Activated CD4-positive, alpha-beta T cell treated with anti-CD3 and anti-CD28 coated beads, Interleukin-2, amount 50 U/mL, for 4 hours (primary cell): ENCODE measurements at places on chromosomes 2 and 18.

GRCh38 chr2:170968205-170969003 lies 39.4 kb downstream of the GORASP2 start:
- no peak for DNase-seq

DNA sequence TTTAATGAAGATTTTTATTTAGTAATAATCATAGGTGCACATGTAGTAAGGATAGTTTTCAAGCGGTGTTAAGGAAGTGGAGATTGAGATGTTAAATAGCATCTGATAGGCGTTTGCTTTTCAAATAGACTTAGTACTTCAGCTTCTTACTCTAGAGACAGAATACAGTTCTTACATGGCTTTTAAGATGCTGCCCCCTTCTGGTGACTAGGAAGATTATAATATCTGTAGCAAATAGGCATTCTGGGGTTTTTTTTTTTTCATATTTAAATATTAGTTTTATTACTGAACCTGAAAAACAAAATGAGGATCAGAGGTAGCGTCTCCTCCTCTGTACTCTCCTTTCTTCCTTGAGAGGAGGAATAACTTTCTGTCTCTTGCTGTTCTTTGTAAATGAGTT lies 100.2 kb downstream of the AGAP1 start:
- DNase-seq, result no peak

- no peak for DNase-seq
Observed at GRCh38 chr2:172434821-172435605, 7.6 kb downstream of the ITGA6 start.

DNA sequence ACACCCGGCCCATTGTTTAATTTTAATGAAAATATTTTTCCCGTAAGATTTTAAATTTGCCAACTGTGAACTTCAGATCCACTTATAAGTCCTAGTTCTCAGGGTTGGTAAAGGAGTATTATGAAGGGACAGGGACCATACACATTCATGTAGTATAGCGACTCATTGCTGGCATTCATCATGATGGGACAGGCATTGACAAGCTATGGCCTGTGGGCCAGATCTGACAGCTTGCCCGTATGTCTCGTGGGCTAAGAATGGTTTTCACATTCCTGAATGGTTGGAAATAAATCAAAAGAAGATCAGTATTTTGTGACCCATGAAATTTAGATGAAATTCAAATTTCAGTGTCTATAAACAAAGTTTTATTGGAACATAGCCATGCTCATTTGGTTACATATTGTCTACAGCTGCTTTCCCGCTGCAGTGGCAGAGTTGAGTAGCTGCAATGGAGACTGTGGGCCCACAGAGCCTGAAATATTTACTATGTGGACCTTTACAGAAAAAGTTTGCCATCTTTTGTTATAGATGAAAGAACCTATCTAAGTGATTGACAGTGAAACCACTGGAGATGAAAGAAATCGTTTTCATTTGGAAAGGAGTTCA lies 4.1 kb downstream of the RAPGEF4 start:
- DNase-seq, result no peak

DNA sequence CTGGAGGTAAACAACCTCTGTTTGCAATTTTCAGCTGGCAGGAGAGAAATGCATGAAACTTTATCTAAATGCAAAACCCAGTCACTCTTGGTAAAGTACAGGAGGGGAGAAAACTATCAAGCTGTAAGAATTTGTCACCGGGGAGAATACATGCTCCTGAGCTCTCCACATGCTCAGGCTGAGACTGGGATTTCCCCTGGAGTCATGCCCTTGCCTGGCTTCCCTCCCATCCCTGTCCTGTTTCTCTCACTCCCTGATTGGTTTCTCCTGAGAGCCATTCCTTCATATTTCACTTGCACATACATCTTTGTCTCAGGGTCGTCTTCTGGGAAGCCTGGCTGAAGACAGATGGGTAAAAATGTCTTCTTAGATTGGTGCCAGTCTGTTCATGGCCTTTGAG lies 52.9 kb upstream of the SPATS2L start:
- DNase-seq, result no peak

- no peak for DNase-seq
Observed at GRCh38 chr2:150122871-150123613, 364.4 kb downstream of the RND3 start.

DNA sequence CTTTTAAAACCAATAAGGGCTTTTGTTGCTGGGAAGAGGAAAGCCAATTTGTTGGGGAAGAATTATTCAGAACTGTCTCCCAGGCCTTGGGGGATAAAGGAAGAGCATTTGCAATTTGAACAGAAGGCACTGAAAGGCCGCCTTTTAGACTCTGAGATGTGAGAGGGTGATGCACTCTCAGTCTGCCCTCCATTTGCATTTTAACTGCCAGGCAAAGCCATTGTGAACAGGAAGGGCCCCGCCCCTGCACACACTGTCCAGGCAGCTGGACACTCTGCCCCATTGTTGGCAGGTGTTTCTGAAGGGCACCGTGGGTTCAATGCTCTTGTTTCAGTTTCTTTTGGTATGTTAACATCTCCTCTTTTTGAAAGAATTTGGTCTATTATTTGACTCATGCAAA lies 169.5 kb upstream of the COPS8 start:
- no peak for DNase-seq

DNA sequence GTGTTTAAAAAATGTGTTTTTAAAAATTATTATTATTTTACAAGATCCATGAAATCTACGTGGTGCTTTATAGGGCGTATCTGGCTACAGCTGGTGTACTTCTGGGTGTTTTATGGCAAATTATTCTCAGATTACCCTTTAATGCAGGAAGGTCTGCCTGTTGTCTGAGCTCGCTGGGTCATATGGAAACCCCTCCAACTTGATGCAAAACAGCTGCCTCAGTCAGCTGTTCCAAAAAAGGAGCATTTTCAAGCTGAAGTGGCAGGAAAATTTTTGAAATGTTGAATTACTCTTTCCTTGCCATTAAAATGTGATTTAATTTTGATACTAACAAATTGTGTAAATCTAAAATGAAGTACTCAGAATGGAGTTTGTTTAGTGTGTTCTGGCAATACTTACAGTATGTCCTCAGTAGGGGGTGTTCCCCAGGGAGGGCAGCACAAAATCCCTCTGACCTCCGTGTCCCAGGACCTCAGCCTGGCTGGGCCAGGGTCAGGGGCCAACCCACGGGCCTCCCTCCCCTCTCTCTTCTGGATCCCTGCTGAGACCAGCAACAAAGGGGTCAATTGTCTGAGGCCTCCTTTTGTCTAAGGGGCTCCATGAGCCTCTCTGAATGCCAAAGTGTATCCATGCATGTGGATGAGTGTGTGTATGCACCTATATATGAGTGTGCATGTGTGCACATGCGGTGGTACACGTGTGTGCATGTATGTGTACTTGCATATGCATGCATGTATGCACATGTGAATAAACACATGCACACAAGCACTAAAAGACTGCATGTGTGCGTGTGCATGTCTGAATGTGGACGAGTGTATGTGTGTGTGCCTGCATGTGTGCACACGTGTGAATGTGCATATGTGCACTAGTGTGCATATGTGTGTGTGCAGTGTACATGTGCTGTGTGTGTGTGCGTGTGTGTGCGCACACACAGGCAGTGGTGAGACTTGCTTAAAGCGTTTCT lies 105.4 kb downstream of the ACOXL start:
- no peak for DNase-seq

DNA sequence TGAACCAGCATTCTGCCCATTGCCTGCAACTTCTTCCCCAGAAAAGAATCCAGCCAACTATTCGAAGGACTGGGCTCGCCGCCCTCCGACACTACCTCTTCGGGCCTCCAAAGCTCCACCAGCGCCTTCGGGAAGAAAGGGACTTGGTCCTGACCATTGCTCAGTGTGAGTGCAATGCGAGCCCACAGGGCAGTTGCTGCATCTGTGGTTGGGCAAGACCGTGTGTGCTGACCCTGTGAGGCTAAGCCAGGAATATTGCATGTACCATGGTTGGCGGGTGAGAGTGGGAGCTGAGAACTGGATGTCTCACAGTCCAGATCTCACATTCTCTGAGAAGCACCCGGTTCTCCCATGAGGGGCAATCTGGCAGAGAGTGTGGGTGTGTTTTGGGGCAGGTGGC lies 16.5 kb downstream of the ELMOD3 start:
- DNase-seq, result no peak
